ENCODE measurements at places on chromosomes 3 and 15. TPM values are rescaled to one million over a fixed set of nuclear protein-coding genes. Genes with fewer than 3 reads are reported as not detected.
A peak's percentile ranks its signal among the peaks of the same experiment; 100 is the strongest.

DNA sequence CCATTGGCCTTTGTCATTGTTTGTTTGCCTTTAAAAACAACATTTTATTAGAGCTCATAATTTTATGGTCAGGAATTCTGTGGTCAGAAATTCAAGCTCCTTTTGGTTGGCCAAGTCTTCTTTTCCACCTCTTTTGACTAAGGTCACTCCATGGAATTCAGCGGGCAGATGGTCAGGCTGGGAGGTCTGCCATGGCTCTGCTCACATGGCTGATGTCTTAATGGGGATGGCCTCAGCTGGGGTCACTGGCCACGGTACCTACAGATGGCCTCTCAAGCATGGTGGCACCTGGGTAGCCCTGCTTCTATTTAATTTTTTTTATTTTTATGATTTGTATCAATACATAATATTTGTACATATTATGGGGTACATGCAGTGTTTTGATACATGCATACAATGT lies 360.8 kb upstream of the MCTP2 start:
- no peak for DNase-seq
- no peaks in the 10 kb centered on the region for H3K36me3 ChIP-seq
- no peak overlapping the region for H3K27ac ChIP-seq
- no peaks in the 10 kb centered on the region for H3K4me1 ChIP-seq
- H3K27me3 ChIP-seq = no peaks in the 10 kb centered on the region
- H3K4me3 ChIP-seq = no peak overlapping the region

The CHDH gene
- total RNA-seq = not detected

The MNS1 gene
- 2.4 TPM for total RNA-seq

The LYSMD2 gene
- total RNA-seq = 13.5 TPM

GRCh38 chr15:44545913-44546802 lies 9.2 kb downstream of the EIF3J start:
- H3K36me3 ChIP-seq = peaks cover 26% of the 10 kb centered on the region
- H3K27ac ChIP-seq = peak overlapping the region; percentile 52
- no peak overlapping the region for H3K4me3 ChIP-seq
- peaks cover 42% of the 10 kb centered on the region for H3K4me1 ChIP-seq
- DNase-seq = peak; percentile 54
- no peaks in the 10 kb centered on the region for H3K27me3 ChIP-seq

The SMCO1 gene
- not detected for total RNA-seq

GRCh38 chr15:67244971-67245478 lies 9.4 kb downstream of the AAGAB start:
- H3K4me1 ChIP-seq = peaks cover 60% of the 10 kb centered on the region
- no peak overlapping the region for H3K27ac ChIP-seq
- DNase-seq = no peak
- no peaks in the 10 kb centered on the region for H3K27me3 ChIP-seq
- H3K36me3 ChIP-seq = peaks cover 31% of the 10 kb centered on the region
- H3K4me3 ChIP-seq = no peak overlapping the region

DNA sequence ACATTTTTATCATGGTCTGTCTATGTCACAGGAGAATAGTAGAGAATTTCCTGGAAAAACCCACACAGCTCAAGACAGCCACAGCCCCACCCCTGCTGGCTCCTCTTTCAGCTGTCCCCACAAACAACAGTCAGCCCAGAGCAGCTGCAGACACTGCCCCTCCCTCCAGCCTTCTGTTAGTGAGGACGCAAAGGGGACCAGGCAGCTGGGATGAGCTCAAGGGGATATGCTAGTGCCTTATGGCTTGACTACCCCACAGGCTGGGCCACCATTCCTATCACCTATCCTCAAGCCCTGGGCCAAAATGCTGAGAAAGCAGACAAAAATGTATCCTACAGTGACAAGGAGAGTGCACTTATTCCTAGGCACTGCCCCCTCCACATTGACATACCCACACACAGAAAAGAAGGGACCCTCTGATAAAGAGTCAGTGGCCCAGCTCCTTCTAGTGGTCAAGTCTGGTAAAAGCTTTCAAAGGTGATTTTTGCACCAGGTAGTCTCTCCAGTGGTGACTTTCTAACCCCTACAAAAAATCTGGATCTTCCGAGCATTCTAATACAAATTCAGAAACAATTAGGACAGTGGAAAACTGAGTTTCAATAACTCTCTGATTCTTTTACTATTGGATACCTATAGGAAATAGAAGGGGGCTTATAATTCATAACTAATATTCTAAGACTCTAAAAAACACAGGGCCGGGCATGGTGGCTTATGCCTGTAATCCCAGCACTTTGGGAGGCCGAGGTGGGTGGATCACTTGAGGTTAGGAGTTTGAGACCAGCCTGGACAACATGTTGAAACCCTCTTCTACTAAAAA lies 3.0 kb upstream of the MAP1A start:
- DNase-seq = no peak
- peak overlapping the region; percentile 82 for H3K27ac ChIP-seq
- peaks cover 2% of the 10 kb centered on the region for H3K27me3 ChIP-seq
- peaks cover 84% of the 10 kb centered on the region for H3K4me1 ChIP-seq

DNA sequence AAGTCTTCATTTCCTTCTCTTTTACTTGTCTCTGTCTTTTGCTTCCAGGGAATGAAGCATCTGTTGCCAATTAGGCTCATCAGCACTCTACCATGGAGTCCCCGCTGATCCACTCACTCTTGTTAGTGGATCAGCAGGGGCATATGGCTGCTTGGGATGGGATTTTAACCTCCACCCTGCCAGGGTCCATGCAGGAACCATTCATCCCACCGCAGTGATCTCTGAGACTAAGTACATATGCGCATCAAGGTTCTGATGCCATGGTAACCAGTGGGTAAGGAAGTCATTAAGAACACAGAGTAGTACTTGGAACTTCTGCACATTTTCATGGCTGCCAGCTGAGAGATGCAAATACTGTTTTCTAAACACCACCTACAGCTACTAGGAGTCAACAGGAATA lies 374.0 kb upstream of the ALCAM start:
- peaks cover under 1% of the 10 kb centered on the region for H3K36me3 ChIP-seq
- no peak for DNase-seq

The WDR72 gene
- total RNA-seq = not detected

GRCh38 chr3:126836220-126836860 lies 132.3 kb downstream of the CHCHD6 start:
- no peaks in the 10 kb centered on the region for H3K36me3 ChIP-seq
- no peak for DNase-seq
- H3K27me3 ChIP-seq = peaks cover 1% of the 10 kb centered on the region
- no peak overlapping the region for H3K4me3 ChIP-seq
- H3K4me1 ChIP-seq = peaks cover 28% of the 10 kb centered on the region

- peaks cover 31% of the 10 kb centered on the region for H3K4me1 ChIP-seq
- H3K27me3 ChIP-seq = no peaks in the 10 kb centered on the region
- H3K27ac ChIP-seq = peak overlapping the region; percentile 61
- no peaks in the 10 kb centered on the region for H3K36me3 ChIP-seq
- H3K4me3 ChIP-seq = no peak overlapping the region
- no peak for DNase-seq
These were observed 50.3 kb downstream of the FBLN2 start for GRCh38 chr3:13598926-13599886.

- peaks cover 20% of the 10 kb centered on the region for H3K4me1 ChIP-seq
- peak; percentile 52 for DNase-seq
- H3K36me3 ChIP-seq = peaks cover 47% of the 10 kb centered on the region
- H3K4me3 ChIP-seq = no peak overlapping the region
These were observed 20.4 kb downstream of the BTBD1 start for GRCh38 chr15:83046558-83047127.

DNA sequence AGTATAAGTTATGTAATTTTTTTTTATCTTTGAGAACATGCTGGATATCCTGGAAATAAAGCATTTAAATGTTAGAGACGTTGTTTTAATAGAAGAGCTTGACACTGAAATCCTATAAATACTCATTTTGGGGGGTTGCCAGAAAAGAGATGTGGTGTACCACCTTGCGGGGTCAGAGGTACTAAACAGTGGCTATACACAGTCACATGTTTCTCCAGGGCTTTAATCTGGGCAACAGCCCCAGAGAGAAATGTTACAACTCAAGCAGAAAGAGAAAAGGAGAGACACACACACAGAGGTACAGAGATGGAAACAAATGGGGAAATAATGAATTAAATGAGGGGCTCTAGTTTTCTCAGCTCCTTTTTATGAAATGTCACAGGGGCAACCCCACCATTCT lies 113.8 kb downstream of the SENP2 start:
- H3K27ac ChIP-seq = no peak overlapping the region
- no peak overlapping the region for H3K4me3 ChIP-seq
- DNase-seq = no peak
- H3K36me3 ChIP-seq = no peaks in the 10 kb centered on the region
- peaks cover 59% of the 10 kb centered on the region for H3K4me1 ChIP-seq
- H3K27me3 ChIP-seq = peaks cover 2% of the 10 kb centered on the region

The CYP8B1 gene
- total RNA-seq = not detected

DNA sequence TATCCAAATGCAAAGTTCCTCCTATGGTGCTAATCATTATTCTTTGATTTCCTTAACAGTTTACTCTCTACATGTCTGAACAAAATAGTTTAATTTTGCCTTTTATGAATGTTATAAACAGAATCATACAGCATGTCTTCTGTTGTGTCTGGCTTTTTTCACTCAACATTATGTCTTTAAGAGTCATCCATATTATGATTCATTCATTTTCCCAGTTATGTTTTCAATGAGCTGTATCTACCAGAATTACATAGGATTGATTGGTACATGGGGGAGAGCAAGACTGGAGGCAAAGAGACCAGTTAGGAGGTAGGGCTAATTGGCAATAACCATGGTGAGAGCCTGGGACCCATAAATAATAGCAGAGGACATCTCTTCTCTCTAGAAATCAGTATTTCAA lies 16.6 kb upstream of the RAP2B start:
- no peaks in the 10 kb centered on the region for H3K27me3 ChIP-seq
- H3K4me1 ChIP-seq = peaks cover 65% of the 10 kb centered on the region
- peak overlapping the region; percentile 29 for H3K4me3 ChIP-seq
- no peak for DNase-seq

GRCh38 chr3:190495796-190496195 lies 18.1 kb upstream of the IL1RAP start:
- H3K27ac ChIP-seq = no peak overlapping the region
- no peaks in the 10 kb centered on the region for H3K27me3 ChIP-seq
- no peaks in the 10 kb centered on the region for H3K4me1 ChIP-seq
- H3K4me3 ChIP-seq = no peak overlapping the region
- no peaks in the 10 kb centered on the region for H3K36me3 ChIP-seq
- no peak for DNase-seq

The DUOX1 gene
- 0.12 TPM for total RNA-seq

DNA sequence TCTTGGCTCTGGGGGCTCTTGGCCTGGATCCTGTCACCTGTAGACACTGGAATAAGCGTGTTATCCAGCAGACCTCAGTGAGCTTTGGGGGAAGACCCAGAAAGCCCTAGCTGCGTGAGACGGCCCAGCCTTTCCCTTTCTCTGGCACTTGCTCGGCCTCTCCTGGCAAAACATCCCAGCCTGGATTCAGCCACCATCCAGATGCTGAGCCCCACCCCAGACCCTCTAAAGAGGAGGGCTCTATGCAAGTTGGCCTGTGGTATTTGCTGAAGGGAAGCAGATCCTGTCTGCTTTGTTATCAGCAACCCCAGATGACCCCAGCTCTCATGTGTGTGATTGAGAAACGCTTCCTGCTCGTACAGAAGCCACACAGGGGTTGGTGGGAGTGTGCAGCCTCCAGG lies 267.2 kb downstream of the FAM43A start:
- no peaks in the 10 kb centered on the region for H3K4me1 ChIP-seq
- DNase-seq = no peak

DNA sequence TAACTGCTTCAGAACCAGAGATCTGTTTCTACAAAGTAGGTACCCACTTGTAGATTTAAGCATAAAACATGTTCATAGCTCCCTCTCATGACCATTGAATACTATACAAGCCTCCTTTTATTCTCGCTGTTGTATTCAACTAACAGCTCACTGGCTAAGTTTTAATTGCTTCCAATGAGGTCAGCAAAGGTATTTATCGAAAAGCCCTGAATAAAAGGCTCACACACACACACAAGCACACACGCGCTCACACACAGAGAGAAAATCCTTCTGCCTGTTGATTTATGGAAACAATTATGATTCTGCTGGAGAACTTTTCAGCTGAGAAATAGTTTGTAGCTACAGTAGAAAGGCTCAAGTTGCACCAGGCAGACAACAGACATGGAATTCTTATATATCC lies at the start of gene FGF7:
FGF7 (plus strand) TSS at position 222 of the 400 bp plus-strand sequence. CDS start 1,056 bp downstream, outside the sequence.
- DNase-seq = peak; percentile 47
- H3K4me3 ChIP-seq = peak within 1 kb of the TSS; percentile 37
- H3K4me1 ChIP-seq = peaks cover 30% of the 10 kb centered on the region
- peaks cover 13% of the 10 kb centered on the region for H3K36me3 ChIP-seq
- no peaks in the 10 kb centered on the region for H3K27me3 ChIP-seq

The SLCO2A1 gene
- 0.13 TPM for total RNA-seq

The NTRK3 gene
- not detected for total RNA-seq

The VILL gene
- total RNA-seq = 4.1 TPM

The APOD gene
- 0.26 TPM for total RNA-seq

GRCh38 chr15:38809621-38810020 lies 245.0 kb upstream of the RASGRP1 start:
- H3K36me3 ChIP-seq = peaks cover 10% of the 10 kb centered on the region
- DNase-seq = peak; percentile 30
- H3K27ac ChIP-seq = no peak overlapping the region
- peaks cover 37% of the 10 kb centered on the region for H3K4me1 ChIP-seq

The SERINC4 gene
- 0.07 TPM for total RNA-seq

GRCh38 chr3:108239082-108239481 lies 16.9 kb upstream of the IFT57 start:
- no peak overlapping the region for H3K27ac ChIP-seq
- peaks cover 8% of the 10 kb centered on the region for H3K27me3 ChIP-seq
- no peaks in the 10 kb centered on the region for H3K4me1 ChIP-seq
- H3K4me3 ChIP-seq = no peak overlapping the region
- DNase-seq = no peak
- no peaks in the 10 kb centered on the region for H3K36me3 ChIP-seq

DNA sequence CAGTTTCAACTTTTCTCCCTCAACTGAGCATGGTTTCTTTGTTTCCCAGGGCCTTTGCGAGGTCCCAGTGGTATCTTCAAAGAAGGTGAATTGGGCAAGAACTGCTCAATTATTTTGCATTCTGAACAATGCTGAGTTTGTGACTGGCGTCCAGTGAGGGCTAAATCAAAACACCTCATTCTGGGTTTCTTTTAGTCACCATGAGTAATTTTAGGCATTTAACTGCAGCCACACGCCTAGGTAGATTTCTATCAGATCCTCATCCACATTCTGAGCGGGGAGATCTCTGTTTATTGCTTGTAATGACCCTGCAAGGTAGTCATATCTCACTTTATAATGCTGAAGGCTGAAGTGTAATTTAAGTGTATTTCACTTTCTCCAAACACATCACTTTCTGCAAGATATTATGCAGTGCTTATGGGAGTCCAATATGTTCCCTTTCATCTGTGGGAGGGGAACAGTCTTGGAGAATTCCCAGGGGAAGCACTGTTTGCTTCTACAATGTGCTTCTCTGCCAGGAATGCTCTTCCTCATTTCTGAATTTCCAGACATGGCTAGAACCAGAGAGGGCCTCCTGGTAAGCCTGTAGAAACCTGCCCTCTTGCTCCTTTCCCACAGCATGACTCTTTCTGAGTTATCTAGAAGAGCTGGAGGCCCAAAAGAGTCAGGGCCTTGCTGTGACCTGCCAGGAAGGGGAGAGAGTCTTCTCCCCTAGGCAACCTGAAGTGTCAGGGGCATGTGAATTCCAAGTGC lies 91.7 kb downstream of the FRMD4B start:
- no peak overlapping the region for H3K27ac ChIP-seq
- no peaks in the 10 kb centered on the region for H3K36me3 ChIP-seq
- peaks cover 10% of the 10 kb centered on the region for H3K4me1 ChIP-seq
- DNase-seq = no peak

Data from HFFc6 (cell line).